RCC 7860 (cell line): ENCODE measurements at places on chromosomes 2 and 18.

DNA sequence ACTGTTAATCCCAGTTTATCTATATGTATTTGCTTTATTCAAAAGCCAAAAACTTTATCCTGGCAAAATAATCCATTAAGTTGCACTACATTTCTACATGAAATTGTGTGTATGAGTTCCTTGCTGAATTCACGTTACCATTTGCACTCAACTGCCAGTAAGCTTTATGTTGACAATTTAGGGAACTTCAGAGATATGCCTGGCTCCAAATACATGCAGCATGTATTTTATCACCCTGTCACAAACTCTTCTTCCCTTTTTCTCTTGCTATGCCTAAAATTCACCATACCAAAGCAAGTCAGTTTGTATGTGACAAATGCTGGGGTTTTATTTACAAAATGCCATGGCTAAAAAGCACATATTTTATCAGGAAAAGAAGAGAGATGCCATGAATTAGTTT is 157.6 kb upstream of the CDH2 start:
- no peak for DNase-seq

DNA sequence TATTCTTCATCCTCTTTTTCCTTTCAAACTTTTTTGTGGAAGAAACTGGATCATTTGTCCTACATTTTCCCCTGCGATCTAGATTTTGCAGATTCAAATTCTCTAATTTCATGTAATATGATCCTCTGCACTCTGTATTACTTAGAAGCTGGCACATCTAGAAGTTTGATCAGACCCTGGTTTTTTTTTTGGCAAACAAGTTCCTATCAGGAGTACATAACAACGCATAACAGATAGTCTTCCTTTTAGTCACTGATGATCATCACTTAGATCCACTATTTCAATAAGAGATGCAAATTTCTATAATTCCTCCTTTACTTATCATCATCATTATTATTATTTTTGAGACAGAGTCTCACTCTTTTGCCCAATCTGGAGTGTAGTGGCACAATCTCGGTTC is 117.1 kb downstream of the CDH2 start:
- DNase-seq: no peak

DNA sequence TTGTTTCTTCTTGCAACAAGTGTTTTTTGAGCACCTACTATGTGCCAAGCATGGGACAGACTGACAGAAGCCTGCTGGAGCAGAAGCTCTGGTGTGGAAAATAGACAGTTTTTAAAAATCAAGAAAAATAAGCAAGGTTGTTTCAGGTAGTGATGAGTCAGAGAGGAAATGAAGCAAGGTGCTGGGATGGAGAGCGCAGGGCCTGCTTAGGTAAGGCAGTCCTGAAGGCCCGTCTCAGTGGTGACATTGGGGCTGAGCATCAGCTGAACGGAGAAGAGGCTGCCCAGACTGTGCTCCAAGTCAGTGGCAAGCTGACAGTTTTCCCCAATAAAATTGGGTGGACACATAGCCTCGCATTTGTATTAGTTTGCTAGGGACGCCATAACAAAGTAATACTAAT is 263.6 kb downstream of the SS18 start:
- no peak for DNase-seq

DNA sequence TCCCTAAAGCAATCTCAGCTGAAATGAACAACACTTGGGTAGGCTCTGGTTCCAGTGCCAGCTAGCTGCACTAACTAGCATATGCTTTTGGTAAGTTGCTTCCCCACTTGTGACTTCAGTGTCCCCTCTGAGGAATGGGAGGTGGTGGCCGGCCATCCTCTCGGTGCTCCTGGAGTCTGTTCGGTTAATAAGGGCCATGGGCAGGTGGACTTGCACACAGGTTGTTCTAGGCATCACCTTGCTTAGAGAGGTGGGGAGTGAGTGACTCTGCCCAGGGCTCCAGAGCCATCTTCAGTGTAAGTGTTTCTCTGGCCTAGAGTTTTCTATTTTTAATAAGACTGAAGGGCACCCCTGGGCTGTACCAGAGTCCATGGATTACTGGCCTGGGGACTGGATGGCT is 18.8 kb upstream of the TAF1B start:
- no peak for DNase-seq

- DNase-seq: no peak
Measured at GRCh38 chr2:125318740-125319139, 1293.7 kb downstream of the CNTNAP5 start.

DNA sequence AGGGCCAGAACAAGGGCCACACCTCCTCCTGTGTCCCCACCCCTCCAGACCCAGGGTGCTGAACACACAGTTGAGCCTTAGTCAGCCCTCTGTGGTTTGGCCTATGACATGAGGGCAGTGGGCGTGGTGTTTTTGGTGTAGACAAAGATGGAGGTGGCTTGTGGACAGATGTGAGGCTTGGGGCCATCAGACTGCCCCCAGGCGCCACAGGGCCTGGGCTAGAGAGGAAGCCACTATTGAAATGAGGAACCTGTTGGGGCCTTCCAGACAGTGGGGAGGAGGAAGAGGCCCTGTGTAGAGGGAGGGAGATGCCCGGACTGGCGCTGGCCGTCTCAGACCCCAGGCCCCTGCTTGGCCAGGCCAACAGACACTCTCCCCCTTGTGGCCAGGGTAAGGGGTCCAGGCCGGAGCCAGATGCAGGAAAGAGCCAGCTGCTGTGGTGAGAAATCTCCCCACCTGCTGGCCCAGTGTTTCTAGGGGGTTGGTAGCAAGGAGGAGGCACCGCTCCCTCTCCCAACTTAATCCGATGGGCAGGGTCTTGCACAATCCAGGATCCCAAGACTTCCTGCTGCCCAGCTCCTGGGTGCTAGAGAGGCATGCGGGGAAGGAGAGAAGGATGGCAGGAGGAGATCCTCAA is 53.8 kb downstream of the SMAD7 start:
- peak; percentile 46 for DNase-seq

GRCh38 chr18:55588111-55588869 is at the start of gene TCF4:
Gene TCF4, minus strand, starts transcription at chr18:55588192. Its CDS starts 1,076 bp downstream, at chr18:55587116.
- DNase-seq: peak; percentile 32

- DNase-seq: no peak
Measured at GRCh38 chr2:221606424-221606823, 34.3 kb upstream of the EPHA4 start.

GRCh38 chr2:160257041-160257742 is 57.1 kb upstream of the ITGB6 start:
- peak; percentile 85 for DNase-seq

GRCh38 chr2:241768251-241768711 is 8.3 kb upstream of the GAL3ST2 start:
- no peak for DNase-seq

DNA sequence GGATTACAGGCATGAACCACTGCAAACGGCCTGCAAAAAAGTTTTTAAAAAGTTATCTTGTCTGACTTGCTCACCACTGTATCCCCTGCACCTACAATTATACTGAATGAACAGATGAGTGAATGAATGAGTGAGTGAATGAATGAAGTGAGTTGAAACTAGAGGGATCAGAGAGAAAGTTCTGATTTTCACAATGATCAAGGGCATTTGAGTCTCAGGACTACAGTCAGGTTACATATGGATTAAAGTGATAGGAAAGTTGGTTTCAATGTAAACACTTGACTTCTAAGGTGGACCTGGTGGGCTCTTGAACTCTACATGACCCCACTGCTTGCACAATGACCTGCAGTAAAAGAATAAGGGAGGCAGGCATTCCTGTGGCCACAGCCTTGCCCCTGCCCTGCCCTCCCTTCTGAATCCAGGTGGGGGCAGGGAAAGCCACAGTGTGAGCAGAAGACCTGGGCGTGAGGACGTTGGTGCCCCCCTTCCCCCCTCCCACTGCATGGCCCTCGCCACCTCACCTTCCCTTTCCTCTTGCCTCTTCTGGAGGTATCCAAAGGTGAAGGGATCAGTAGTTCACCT is 10.7 kb downstream of the C2orf80 start:
- no peak for DNase-seq

DNA sequence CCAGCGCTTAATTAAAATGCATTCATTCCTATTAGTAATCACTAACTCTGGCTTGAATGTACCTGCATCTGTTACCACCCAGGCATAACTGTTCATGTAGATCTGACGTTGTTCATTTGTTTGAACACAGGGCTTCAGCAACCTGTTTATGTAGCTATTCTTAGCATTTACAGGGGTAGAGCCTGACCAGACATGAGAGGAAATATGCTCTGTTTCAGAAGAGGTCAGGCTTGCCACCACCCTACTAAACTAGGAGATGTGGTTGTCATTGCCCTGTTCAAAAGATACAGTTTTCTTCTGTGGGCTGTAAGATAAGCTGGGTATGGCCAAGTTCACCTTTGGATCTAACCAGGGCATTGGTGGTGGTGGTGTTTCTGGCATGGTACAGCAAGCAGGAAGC is 8.8 kb downstream of the MGAT5 start:
- DNase-seq: no peak

DNA sequence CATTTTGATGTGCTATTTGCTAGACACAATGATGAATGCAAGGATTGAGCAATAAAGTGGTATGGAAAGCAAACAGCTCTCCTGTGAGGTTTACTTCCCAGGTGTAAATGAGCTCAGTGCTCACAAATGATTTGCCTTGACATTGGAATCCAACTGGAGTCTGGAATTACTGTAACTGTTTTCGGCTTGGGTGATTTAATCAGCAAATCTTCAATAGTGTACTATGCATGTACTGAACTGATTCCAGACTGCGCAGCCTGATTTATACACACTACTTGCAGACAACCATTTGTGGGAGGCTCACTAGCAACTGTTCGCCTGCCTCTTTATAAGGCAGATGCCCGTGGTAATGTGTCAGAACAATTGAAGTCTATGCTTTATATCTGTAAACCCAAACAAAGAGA is 27.9 kb upstream of the SOX11 start:
- DNase-seq: no peak

- DNase-seq: no peak
Measured at GRCh38 chr2:189719571-189719970, 43.0 kb downstream of the OSGEPL1 start.

DNA sequence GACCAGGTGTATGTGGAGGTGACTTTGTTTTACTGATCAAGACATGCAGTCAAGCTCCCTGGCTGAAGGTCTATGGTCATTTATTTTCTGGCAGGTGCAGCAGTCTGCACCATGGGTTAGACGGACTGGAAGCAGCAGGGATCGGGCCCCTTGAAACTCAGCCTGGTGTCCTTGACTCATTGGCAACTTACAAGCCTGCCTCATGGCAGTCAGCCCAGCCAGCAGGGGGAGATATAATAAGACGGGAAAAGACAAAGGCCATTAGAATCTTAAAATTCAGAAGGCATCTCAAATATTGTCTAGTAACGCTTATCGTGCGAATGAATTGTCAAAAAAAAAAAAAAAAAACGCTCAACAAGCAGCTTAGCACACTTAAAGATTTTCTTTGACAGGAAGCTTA is 308.2 kb downstream of the EN1 start:
- no peak for DNase-seq

DNA sequence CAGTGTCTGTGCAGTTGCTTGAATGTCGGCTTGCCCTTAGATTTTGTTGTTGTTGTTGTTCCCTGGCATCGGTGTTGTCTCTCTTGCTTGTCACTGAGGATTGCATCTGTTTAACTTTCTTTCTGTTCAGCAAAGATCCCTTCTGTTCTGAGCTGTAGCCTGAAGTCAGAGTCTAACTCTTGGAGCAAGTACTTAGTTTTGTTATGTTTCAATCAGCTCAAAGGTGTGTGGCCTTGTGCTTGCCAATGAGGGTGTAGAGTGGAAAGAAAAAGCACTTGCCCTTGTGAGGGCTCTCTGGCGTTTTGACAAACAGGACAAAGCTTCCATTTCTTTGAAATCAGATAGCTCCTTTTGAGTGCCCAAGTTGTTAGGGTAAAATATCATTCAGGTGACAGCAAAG is 757.1 kb upstream of the CDH7 start:
- DNase-seq: no peak

DNA sequence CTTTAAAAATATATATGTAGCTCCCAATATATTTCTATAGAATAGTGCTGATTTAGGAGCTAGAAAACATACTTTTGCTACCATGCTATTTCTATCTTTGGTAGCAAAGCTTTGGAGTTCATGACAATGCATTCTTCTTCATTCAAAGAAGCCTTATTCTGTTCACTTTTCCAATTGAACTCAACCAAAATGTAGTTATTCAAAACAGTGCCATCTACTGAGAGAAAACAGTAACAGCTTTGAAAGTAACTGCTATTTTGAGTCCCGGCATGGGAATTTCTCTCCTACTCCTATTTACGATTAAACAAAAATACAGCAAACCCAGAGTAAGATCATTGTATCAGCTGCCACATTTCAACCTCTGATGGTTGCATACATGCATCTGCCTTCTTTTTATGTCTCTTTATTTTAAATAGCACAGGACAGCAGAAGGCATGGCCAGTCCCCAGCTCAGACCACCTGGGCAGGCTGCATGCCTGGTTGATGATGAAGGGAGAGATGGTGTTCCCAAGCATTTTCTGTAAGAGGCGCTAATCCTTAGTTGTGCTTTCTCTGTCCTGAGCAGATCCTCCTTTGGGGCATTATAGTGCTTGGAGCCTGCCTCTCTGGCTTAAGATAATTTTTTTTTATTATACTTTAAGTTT is 69.7 kb upstream of the SULT1C3 start:
- DNase-seq: no peak

GRCh38 chr2:107466984-107467773 is 359.5 kb upstream of the RGPD4 start:
- no peak for DNase-seq

GRCh38 chr2:111633643-111634042 is 250.3 kb downstream of the ANAPC1 start:
- no peak for DNase-seq

- DNase-seq: no peak
Measured at GRCh38 chr2:27093430-27094352, 7.1 kb downstream of the KHK start.

- no peak for DNase-seq
Measured at GRCh38 chr2:101696272-101697123, 1.0 kb upstream of the MAP4K4 start.

GRCh38 chr18:79738581-79739439 is 58.9 kb upstream of the KCNG2 start:
- DNase-seq: no peak

DNA sequence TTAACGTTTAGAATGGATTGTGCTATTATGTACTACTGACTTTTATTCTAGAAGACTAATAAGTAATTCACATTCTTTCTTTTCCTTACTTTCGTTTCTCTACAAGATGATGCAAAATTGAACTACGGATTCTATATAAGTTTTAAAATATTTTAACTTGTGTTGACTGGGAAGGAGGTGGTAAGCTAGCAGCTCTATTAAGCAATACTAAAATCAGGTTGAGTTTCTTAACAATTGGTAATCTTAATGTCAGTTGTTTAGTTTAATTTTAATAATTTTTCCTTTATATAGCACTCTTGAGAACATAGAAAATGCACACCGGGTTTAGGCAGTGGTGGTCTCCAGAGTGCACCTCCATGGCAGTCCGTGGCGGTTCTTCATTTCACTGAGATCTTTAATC is 215.2 kb downstream of the MCFD2 start:
- DNase-seq: no peak
